ENCODE measurements at places on chromosomes 7 and 10.

GRCh38 chr10:77436257-77436975, 201.2 kb downstream of the KCNMA1 start:
- no peak for DNase-seq

- no peak for DNase-seq
Observed at GRCh38 chr7:91397612-91398011, 133.4 kb downstream of the FZD1 start.

DNA sequence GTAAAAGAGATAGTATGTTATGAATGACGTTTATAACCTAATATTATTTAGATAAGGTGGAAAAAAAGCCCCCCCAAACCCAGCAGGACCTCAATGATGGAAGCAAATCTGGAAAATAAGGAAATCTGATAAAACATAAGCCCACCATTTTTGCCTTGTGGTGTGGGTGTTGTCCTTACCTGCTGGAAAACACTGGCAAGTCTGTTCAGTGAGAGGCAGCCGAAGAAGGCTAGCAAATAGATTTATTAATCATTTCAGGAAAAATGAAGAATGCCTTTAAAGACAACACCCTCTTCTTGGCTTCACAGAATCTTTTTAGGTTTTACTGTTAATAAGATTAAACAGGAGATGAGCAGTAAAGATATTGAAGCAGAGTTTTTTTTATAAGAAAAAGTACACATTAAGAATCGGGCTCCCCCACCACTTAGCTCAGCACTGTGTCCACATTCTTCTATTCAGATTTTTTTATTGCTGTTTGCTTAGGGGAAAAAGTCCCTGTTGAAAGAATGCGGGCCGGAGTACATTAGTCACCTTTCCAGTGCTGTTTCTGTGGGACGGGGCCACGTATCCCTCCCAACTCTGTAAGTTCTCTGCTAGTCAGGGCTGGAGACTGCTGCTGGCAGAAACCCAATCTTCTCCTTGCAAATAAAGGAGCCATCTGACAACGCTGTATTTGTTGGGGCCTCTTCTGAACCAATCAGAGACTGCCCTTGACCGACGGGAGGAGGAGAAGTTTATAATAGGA, 104.1 kb downstream of the EVX1 start:
- DNase-seq: no peak

- no peak for DNase-seq
Observed at GRCh38 chr10:35487336-35488034, 117.7 kb upstream of the GJD4 start.

GRCh38 chr10:89795840-89796239, 94.5 kb downstream of the KIF20B start:
- DNase-seq: no peak

DNA sequence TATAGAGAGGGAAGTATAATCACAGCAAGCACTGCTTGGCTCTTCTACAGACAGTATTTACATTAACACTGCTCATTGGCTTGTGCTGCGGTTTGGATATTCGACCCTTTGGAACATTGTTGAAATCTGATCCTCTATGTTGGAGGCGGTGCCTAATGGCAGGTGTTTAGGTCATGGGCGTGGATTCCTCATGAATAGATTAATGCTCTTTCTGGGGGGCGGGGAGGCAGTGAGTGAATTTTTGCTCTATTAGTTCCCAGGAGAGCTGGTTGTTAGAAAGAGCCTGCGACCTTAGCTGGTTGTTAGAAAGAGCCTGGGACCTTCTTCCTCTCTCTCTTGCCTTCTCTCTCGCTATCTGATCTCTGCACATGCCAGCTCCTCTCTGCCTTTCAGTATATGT, 77.3 kb upstream of the SVIL start:
- DNase-seq: no peak

DNA sequence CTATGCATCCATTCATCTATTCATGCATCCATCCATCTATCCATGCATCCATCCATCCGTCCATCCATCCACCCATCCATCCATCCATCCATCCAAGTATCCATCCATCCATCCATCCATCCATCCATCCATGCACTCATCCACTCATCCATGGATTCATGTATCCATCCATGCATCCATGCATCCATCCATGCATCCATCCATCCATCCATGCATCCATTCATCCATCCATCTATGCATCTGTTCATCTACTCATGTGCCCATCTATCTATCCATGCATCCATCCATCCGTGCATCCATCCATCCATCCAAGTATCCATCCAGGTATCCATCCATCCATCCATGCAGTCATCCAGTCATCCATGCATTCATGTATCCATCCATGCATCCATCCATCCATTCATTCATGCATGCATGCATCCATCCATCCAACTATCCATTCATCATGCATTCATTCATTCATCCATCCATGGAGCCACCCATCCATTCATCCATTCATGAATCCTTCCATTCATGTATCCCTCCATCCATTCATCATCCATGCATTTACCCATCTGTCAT, 132.0 kb downstream of the DYNC2I1 start:
- no peak for DNase-seq

DNA sequence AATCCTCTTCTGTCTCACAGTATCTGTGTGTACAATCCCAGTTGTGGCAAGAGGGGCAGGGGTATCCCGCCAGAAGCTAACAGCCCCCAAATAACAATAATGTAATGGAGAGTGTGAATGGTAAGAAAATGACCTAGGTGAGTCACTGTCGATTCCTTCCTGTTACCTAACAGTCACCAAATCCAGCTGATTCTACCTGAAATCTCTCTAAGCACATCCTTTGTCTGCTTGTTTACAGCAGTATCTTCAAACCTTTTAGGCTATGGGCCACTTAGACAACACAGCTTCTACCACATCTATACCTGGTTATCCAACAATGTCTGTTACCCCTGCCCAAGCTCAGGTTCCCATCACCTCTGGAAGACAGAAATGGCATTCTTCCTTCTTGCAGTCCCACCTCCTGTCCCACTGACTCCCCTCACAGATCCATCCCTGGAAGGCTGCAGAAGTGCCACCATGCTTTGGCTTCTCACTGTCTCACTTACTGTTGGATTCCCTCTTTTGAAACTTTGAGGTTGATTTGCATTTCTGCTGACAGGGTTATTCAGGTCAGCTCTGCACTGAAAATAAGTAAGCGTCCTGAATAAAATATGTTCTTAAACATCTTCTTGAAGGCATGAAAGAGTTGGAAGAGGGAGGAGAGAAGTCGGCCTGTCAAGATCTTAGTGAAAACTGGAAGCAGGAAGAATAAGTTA, 13.1 kb downstream of the PIP4K2A start:
- no peak for DNase-seq

DNA sequence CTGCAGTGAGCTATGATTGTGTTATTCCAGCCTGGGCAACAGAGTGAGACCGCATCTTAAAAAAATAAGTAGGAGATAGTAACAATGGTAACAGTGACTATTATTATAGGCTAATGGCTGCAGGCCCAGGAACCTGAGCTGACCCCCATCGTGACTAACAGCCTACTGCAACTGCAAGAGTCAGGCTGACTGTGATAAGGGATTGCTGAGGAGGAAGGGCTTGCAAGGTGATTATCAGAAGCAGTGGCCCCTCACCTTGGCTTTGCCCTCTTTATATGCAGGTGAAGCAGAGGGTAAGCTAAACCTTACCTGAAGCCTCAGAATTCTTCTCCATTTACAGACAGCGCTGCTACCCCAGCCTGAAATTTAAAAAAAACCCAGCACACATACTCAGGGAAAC, 83.9 kb upstream of the SDK1 start:
- no peak for DNase-seq

GRCh38 chr10:83927166-83927565, 212.1 kb upstream of the GHITM start:
- DNase-seq: no peak

- no peak for DNase-seq
Observed at GRCh38 chr10:95360122-95360714, 69.4 kb upstream of the PDLIM1 start.

GRCh38 chr7:116384936-116385635, 114.5 kb upstream of the CAV2 start:
- DNase-seq: no peak

DNA sequence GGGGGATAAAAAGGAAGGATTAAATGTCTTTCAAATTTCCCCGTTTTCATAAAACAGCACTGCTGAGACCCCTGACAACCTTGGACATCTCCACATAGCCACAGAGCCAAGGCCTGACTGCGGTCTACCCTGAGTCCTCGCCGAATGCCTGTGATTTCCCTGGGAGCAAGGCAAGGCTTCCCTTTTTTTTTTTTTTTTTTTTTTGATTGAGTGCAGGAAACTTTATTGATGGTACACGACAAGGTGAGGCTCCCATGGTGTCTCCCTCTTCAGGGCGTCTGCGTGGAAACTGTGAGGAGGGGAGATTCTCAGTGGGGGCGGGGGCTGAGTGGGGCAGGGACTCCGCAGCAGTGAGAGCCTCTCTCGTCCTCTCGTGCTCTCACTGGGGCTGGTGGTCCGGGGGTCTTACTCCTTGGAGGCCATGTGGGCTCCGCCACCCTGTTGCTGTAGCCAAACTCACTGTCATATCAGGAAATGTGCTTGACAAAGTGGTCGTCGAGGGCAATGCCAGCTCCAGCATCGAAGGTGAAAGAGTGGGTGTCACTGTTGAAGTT, 4.2 kb upstream of the RPP38 start:
- DNase-seq: no peak

GRCh38 chr7:54477083-54477482, 65.1 kb upstream of the VSTM2A start:
- DNase-seq: no peak

DNA sequence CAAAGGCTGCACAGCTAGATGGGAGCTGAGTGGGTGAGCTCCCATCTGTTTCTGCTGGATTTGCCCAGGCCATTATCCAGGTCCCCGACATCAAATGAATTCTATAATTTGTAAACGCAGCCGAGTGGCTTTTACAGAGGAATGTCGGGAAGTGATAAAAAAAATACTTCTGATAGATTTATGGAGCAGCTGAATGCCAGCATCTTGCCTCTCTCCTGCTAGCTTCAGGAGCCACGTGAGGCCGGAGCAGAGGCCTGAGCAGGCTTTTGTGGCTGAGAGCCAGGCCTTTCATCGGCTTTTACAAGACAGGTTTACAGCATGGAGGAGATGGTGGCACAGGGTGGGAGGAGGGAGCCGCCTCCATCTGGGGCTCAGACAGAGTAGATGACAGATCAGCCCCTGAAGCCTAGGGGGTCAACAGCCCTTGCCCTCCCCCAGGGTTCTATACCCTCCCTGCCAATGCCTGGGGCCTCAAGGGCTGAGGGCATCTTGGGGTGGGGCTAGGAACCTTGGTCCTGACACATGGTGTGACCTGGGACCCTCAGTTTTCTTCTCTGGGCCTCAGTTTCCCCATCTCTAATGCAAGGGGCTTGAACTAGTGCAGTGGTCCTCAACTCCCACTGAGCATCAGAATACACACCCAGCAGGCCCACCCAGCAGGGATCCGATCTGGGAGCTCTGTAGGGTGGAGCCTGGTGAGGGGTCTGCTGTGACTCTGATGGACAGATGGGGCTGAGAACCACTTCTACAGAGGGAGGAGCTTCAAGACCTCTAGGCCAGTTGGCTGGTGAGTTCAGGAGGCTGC, 44.2 kb upstream of the PCBD1 start:
- no peak for DNase-seq

- DNase-seq: no peak
Observed at GRCh38 chr10:68954904-68955303, 1.1 kb upstream of the DDX21 start.

DNA sequence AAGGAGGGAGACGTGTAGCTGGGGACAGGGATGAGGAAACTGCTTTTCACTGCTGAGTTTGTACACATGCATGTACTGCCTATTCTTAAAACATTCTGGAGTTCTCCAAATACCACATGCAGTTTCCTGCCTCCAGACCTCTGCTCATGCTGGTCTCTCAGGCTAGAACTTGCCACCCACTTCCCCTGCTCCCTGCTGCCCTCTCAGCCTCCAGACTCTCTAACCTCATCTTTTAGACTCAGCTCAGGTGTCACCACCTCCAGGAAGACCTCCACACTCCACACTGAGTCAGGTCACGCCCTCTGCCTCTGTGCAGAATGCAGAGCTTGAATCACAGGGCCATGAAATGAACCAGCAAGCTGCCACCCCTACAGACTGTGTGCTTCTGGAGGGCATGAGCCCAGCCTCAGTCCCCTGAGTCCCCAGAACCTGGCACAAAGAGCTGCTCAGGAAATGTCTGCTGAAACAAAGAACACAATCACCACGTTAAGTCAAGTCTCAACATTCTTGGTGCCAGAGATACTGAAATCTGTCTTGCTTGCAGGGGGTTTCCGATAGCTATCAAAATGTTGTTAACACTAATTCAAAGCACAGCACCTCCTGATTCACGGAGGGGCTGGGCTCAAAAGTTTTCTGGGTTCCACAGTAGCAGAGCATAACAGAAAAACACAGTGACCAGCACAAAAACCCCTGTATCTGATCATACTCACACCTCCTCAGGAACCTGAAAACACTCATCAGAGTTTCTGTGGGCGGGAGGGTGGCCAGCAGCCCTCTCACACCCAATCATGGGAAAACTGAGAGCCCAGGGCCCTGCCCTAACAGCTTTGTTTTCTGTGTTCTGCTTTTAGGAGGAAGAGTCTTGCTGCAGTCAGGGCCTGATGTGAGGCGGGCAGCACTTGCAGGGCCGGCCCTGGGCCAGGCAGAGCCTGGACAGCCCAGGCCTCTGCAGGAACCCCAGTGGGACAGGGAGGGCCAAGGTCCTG, 21.1 kb downstream of the FAM53B start:
- DNase-seq: no peak

DNA sequence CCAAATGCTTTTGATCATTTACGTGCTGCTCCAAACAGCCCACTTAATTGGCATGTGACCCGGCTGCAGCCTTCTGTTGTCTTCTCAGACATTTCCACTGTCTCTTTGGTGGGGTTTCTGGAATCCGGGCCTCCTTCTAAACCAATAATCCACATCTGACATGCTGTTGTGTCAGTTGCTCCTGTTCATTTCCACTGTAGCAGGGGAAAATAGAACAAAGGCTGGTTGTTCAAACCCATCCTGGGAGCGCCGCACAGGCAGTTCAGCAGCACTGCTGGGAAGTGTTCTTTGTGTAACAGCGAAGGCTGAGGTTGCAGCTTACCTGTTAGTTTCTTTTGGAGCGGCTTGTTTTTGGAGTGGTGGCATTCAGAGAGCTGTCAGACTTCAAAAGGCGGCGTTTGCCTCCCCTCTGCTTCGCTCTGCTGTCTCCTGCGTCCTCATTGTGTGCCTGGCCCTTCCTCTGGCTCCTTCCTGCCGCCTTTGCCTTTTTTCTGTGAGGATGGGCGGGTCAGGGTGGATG, 149.4 kb downstream of the SNX10 start:
- DNase-seq: no peak

DNA sequence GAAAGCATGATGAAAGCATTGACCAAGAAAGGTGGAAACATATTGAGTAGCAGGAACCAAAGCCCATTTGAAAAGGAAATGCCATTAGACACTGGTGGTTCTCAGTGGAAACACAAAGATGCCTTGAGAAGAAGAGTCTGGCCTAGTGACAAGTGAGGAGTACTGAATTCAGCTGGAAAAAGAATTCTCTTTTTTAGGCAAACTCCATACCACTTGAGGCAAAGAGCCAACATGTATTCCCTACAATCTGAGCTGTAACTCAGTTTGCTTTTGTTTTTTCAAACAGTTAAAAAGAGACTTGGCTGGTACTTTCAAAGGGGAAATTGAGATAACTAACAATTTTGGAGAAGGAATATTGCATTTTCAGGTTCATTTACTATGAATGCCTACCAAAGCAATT, 624.0 kb downstream of the NRG3 start:
- no peak for DNase-seq
